ENCODE measurements at places on chromosomes 12 and 14.

GRCh38 chr12:130708648-130709047 is 7.5 kb downstream of the RIMBP2 start:
- DNase-seq = no peak

DNA sequence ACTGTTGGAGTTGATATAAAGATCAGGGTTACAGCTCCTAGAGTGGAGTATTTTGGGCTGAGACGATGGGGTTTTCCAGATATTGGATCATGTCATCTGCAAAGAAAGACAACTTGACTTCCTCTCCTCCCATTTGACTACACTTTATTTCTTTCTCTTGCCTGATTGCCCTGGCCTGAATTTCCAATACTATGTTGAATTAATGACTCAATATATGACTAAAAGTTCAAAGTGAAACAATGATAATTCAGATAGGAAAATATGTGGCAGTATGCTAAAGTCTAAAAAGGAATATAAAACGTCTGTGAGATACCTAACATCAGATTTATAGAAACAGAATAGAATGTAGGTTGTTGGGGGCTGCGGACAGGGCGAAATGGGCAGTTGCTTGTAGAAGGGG is 72.2 kb downstream of the BHLHE41 start:
- no peak for DNase-seq

DNA sequence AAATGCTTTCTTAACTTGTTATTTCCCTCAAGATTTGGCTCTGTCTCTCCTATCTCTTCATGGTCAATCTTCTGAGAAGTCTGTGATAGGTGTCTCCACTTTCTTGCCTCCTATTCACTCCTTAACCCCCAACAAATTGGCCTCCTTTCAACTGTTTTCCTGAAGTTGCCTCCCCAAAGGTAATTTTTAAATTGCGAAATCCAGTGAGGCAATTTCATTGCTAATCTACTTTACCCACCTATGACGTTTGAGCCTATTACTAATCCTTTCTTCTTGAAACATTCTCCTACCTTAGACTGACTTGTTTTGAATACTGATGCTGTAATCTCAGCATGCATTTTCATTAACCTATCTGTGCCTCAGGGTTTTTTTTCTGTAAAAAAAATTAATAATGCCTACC is 6.0 kb upstream of the KCNH5 start:
- DNase-seq = no peak

DNA sequence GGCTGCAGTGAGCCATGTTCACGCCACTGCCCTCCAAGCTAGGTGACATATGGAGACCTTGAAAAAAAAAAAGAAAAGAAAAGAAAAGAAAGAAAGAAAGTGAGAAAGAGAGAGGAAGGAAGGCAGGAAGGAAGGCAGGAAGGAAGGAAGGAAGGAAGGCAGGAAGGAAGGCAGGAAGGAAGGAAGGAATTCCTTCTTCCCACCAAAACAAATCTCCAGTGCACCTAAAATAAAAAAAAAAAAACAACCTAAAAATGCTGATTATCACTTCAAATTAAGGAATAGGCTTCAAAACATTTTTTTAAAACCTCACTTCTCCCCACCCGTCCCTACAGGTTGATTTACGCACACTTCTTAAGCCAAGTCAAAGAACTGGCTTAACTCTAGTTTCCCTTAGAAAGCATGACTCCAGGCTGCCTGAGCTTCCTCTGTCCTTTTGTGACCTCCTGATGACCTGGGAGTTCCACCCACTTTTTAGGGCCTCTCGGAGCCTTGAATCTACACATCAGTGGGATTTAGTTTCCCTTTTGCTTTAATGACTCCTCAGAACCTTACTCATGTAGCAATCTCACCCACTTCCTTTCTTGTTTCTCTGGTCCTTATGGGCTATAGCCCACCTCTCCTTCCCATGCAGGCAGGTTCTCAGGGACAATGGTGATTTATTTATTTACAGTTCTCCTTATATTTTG is 18.6 kb downstream of the DUSP6 start:
- no peak for DNase-seq

All from right kidney (tissue), 9 donors.